Right forelimb (tissue), 1 donor: ENCODE measurements at places on chromosomes 12 and 14.
A peak's percentile ranks its signal among the peaks of the same experiment; 100 is the strongest.

- DNase-seq, result no peak
These were observed 393 bp upstream of the DCAF5 start for GRCh38 chr14:69153152-69153872.

- DNase-seq, result no peak
These were observed 155.5 kb downstream of the SYT1 start for GRCh38 chr12:79020106-79020505.

DNA sequence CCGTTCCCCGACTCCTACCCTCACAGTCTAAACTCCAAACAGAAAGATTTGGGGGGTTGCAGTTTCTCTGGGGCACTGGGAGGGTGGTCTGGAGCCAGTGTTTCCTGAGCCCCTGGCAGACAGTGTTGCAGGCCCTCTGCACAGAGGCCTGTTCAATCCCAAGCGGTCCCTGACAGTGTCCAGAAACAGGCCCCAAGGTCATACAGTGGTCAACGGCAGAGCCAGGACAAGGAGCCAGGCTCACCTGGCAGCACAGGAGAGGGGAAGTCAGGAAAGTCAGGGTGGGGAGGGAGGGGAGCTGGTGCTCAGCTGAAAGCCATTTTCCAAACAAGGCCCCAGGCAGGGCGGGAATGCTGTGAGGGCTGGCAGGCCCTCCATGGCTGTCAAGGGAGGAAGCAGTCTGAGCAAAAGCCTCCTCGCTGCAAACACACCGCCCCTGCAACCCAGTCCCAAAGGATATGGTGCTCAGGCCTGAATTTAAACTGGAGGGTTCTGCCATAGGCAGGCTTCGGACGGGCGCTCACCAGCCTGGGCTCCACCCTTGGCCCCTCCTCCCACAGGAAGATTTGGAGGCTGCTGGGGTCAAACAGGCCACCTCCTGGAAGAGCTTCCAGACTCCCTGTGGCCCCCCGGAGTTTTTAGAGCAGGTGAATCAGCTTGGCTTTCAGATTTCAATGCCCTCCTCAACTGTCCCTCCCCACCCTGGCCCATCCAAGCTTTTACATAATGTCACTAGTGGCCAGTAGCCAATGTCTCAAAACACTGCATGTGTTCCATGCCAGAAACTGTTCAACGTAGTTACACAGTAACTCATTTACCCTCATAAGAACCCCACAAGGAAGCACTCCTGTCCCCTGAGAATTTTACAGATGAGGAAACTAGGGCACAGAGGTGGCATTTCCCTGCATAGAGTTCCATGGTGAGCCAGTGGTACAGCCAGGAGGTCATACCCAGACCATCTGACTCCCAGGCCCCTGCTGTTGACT is 41.5 kb downstream of the CHGA start:
- DNase-seq, result no peak

GRCh38 chr12:118312578-118312977 is 60.1 kb downstream of the TAOK3 start:
- no peak for DNase-seq

- no peak for DNase-seq
These were observed 10.1 kb downstream of the FOXG1 start for GRCh38 chr14:28776482-28777266.

DNA sequence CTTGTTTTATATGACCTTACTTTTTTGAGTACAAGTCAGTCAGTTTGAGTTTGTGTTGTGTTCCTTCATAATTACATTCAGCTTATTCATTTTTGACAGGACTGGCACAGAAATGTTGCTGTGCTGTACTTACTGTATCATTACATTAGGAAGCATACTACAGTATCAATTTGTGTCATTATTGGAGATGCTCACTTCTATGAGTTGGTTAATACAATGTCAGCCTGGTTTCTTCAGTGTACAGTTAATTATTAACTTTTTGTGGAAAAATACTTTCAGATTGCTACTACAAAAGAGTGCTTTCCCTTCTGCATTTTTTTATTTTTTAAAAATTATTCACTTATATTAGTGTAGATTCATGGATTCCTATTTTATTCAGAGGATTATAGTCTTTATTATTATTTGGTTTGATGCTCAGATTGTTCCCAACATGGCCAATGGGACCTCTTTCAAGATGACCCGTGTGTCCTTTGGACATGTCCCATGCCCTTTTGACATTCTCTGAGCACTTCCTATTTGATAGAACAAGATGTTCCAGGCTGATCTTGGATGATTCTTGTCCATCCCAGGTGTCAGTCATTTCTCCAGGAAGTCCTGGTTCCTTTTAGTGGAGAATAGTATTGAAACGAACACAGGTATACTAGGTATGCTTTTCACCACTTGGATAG is 66.6 kb downstream of the MON2 start:
- no peak for DNase-seq

GRCh38 chr14:76844223-76844622 is 18.0 kb downstream of the LRRC74A start:
- DNase-seq, result no peak

DNA sequence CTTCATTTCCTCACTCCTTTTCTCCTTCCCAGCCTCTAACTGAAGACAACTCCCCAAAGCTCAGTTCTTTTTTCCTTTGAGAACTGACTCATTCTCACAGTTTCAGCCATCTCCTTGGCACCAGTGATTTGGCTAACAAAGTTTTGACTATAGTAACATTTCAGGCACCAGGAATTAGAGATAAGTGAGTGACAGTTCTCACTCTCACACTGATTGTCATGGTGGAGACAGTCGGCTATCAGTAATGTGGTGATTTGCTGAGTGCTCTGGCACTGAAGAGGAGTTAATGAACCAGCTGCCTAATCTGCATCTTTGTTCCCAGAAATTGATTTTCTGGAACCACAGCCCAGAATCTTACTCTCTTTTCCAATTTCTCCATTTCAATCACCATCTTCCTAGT is 29.5 kb downstream of the HELB start:
- DNase-seq, result no peak

GRCh38 chr12:2844786-2845185 is 10.0 kb upstream of the NRIP2 start:
- DNase-seq, result no peak

DNA sequence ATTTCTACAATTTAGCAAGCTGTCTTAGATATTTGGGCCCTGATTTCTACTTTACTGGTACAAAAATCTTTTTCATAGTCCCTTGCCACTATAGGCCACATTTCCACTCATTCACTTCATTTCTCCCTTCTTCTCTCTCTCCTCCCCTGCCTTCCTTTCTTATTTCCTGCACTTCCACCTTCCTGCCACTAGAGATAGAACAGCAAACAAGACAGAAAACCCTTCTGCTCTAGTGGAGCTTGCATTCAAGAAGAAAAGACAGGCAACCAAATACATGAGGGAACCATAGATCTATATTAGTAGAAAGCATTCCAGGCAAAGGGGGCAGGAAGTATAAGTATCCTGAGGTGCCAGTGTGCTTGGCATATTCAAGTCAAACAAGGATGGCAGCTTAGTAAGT is 623.5 kb downstream of the FLRT2 start:
- DNase-seq, result no peak

DNA sequence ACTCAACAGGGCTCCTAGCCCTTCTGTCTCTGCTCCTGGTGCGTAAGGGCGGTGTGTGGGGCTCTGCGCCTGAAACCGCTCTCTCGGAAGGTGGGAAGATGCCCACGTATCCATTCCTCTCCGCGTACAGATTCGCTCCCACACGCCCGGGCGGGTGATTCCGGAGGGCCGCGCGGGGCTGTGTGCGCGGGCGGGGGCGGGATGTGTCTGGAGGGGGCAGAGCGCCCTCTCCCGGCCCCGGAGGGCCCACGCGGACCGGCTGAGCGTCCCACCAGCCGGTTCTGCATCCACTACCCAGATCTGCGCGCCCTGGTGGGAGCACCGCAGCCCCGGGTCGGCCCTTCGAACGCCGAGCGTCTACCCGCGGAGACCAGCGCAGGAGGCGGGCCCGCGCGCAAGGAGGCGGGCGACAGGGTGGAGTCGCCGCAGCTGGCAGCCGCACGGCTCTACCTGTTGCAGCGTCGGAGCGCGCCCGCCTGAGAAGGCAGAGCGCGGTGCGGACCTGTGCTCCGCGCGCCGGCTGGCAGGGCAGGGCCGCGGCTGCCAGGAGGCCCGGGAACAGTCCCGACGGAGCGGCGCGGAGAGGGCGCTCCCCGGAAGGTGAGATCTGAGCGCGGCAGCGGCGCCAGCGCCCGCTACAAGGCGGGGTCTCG is 1.4 kb upstream of the KCNK13 start:
- peak; percentile 64 for DNase-seq
